ENCODE measurements at places on chromosomes 11 and 22.

DNA sequence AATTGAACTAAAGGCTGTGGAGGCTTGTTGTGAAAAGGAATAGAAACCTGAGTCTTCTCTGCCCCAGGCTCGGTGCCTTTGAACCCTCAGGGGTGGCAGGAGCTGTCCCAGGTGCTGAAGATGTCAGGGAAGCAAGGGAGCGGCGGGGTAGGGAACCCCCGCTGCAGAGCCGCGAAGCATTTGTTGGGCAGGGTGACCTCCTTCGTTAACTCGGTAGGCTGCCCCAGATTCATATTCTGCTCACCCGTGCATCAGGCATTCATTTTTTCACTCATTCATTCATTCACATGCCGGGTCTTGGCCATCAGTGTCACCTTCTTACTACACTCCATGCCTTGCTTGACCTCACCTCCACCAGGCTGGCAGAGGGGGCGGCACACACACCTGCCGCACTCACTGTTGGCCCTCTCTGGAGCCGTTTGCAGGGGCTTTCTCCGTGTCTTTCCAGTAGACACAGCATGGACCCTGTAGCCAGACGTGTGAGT lies 618.9 kb downstream of the BRD1 start:
- DNase-seq, result no peak

- DNase-seq, result no peak
Observed at GRCh38 chr11:58880625-58881024, 36.1 kb upstream of the GLYATL2 start.

GRCh38 chr11:115488945-115489344 lies 15.3 kb downstream of the CADM1 start:
- no peak for DNase-seq

- no peak for DNase-seq
Observed at GRCh38 chr11:134151083-134151747, 72.6 kb downstream of the NCAPD3 start.

- DNase-seq, result no peak
Observed at GRCh38 chr11:60840470-60841430, 1.2 kb upstream of the CCDC86 start.

- no peak for DNase-seq
Observed at GRCh38 chr11:75272821-75273301, 32.3 kb downstream of the TPBGL start.

- no peak for DNase-seq
Observed at GRCh38 chr22:46509416-46510089, 27.9 kb downstream of the CELSR1 start.

DNA sequence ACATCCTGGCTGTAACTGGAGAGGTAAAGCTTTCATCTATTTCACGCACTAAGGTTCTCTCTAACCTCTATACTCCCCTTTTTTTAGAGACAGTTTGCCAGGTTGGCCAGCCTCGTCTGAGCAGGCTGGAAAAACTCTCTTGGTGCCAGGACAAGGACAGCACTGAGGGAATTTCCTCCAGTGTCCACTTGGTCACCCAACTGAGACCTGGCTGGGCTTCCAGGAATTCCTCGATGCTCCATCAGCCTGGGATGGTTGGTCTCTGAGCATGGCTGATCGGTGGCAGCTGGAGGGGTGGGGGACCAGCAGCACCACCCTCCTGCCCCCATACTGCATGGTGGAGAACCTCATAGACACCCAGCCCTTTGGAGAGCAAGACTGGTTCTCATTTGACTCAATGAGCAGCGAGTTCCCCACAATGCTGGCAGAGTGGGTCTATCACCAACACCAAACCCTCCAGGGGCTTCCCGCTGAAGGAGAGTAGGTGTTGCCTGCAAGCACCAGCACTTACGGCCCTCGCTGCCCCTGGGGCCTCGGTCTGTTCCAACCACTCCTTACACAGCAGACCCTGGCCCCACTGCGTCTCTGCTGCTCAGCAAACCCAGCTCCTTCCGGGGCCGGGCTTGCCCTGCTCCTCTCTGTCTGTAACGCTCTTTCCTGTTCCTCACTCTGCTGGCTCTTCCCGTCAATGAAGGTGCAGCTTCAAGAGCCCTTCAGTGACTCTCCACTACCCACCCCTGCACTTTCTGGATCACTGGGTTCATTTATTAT lies 122.2 kb downstream of the ST3GAL4 start:
- DNase-seq, result peak; percentile 5
